B cell (primary cell): ENCODE measurements at places on chromosomes 16 and 17. TPM values are rescaled to one million over a fixed set of nuclear protein-coding genes. Genes with fewer than 3 reads are reported as not detected.

The GHDC gene
- polyA plus RNA-seq = 48.6 and 65.4 TPM in 2 replicates

The CCL4 gene
- 3.5 and 7.5 TPM in 2 replicates for polyA plus RNA-seq

The CCL5 gene
- 5.3 and 5.4 TPM in 2 replicates for polyA plus RNA-seq

The IGF2BP1 gene
- not detected in 2 replicates for polyA plus RNA-seq

The TPSAB1 gene
- polyA plus RNA-seq = not detected in 2 replicates

The GLIS2 gene
- polyA plus RNA-seq = not detected in 2 replicates

The HOXB6 gene
- 0.10 TPM in 1 of 2 replicates, not detected in the other for polyA plus RNA-seq

The CSH2 gene
- polyA plus RNA-seq = not detected in 2 replicates

The RAMP2 gene
- polyA plus RNA-seq = not detected in 2 replicates

The EXOC3L1 gene
- not detected in 2 replicates for polyA plus RNA-seq

The CCDC144A gene
- polyA plus RNA-seq = 0.14 TPM in 1 of 2 replicates, not detected in the other

The CNGB1 gene
- polyA plus RNA-seq = not detected in 2 replicates

The TSR3 gene
- 31.8 and 35.7 TPM in 2 replicates for polyA plus RNA-seq

The MEFV gene
- polyA plus RNA-seq = 0.24 and 0.29 TPM in 2 replicates

The MRC2 gene
- polyA plus RNA-seq = 0.09 and 0.37 TPM in 2 replicates

The RHBDL1 gene
- polyA plus RNA-seq = 1.6 and 2.9 TPM in 2 replicates

The DDX19B gene
- polyA plus RNA-seq = 26.3 and 33.0 TPM in 2 replicates
